ENCODE measurements at places on chromosomes 12 and 14.

DNA sequence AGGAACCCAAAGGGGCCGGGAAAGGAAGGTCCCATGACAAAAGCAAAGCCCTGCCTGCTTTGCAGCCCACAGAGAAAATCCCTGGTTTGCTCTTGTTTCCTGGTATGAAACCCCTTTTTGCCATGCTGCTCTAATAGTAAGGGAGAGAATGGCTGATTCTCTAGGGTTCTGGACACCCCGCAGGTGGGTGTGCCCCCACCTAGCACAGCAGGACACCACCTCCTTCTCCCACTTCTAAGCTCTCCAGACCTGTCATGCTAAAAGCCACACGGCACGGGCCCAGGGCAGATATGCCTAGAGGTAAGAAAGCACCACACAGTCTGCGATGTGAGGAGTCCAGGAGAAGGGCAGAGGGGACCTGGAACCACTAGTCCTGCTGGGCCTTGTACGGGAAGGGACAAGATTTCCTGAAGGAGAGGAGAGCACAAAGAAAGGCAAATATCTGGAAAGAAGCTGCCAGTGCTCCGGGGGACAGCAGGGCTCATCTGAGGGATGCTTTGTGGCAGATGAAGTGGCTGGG is 113.3 kb downstream of the BCL11B start:
- no peak overlapping the region for H3K4me3 ChIP-seq
- no peaks in the 10 kb centered on the region for H3K27me3 ChIP-seq
- no peak overlapping the region for H3K27ac ChIP-seq
- H3K36me3 ChIP-seq: no peaks in the 10 kb centered on the region
- no peaks in the 10 kb centered on the region for H3K4me1 ChIP-seq

- no peak for DNase-seq
- no peaks in the 10 kb centered on the region for H3K27me3 ChIP-seq
- no peak overlapping the region for H3K27ac ChIP-seq
- H3K36me3 ChIP-seq: peaks cover 4% of the 10 kb centered on the region
- H3K4me1 ChIP-seq: no peaks in the 10 kb centered on the region
- no peak overlapping the region for H3K4me3 ChIP-seq
These were observed 123.3 kb downstream of the SSPN start for GRCh38 chr12:26318661-26319068.

DNA sequence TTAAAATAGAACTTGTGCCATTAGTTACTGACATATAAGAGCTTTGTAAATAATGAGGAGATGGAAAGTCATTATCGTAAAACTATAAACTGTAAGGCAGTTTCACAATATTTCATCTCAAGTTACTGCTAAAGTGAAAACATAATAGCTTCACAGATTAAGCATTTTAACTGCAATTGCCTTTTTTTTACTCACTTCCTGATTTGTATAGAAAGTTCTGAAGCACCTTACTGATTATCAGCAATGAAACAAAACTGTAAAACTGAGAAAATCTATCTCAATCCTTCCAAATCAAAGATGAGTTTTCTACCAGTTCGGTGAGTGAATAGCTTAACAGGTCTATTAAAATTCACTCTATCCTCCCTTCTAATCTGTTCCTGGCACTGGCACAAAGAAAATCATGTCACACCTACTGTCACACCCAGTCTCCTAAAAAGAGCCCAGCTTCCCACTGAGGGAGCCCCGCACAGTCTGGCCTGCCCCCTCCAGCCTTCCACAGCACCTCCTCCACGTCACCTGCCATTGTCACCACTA is 161.4 kb upstream of the ABCD2 start:
- no peaks in the 10 kb centered on the region for H3K27me3 ChIP-seq
- no peak for DNase-seq
- H3K36me3 ChIP-seq: no peaks in the 10 kb centered on the region
- no peak overlapping the region for H3K27ac ChIP-seq
- no peak overlapping the region for H3K4me3 ChIP-seq

- no peak overlapping the region for H3K27ac ChIP-seq
- H3K4me1 ChIP-seq: no peaks in the 10 kb centered on the region
- DNase-seq: peak; percentile 77
These were observed 325.8 kb upstream of the DIO3 start for GRCh38 chr14:101235335-101236103.

DNA sequence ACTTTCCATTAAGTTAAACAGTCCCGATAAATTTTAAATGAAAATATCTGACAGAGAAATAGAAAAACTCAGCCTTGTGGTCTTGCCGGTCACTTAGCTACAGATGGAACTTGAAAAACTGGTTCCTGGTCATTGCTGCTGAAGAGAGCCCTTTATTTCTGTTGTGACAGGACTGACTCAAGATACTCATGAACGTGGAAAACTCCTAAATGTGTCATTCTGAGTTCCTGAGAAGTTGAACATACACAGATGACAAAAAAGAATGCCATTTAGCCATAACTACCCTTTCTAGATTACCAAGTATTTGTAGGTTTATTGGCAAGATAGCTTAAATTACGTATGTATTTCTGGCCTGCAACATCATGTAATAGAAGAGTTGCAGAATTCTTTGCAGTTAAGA is 134.2 kb downstream of the HMGA2 start:
- no peak for DNase-seq
- no peak overlapping the region for H3K27ac ChIP-seq
- no peaks in the 10 kb centered on the region for H3K27me3 ChIP-seq
- H3K4me3 ChIP-seq: no peak overlapping the region

DNA sequence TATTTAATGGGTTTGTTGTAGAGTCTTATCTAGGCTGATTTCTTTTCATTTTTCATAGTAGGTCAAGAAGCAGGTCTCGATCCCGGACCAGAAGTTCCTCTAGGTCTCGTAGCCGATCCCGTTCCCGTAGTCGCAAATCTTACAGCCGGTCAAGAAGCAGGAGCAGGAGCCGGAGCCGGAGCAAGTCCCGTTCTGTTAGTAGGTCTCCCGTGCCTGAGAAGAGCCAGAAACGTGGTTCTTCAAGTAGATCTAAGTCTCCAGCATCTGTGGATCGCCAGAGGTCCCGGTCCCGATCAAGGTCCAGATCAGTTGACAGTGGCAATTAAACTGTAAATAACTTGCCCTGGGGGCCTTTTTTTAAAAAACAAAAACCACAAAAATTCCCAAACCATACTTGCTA is 4.2 kb downstream of the SRSF5 start:
- no peaks in the 10 kb centered on the region for H3K4me1 ChIP-seq
- H3K27ac ChIP-seq: no peak overlapping the region
- no peak overlapping the region for H3K4me3 ChIP-seq

DNA sequence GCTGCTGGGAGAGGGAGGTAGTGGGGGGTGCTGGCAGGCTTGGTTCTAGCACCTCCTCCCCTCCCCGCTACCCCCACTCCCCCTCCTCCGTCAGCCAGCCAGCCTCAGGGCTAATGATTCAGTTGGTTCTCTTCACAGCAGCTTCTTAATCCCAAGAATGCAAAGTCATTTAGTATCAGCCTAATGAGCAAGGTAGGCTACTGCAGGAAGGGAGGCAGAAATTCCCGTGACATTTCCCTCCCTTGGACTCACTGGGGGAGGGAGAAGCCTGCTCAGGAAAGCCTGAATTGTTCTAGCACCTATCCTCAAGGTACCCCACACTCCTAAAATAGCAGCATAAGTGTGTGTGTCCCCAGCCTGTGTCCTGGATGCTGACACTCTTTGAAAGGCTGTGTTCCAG is 29.8 kb downstream of the ITPK1 start:
- no peaks in the 10 kb centered on the region for H3K27me3 ChIP-seq
- H3K4me1 ChIP-seq: peaks cover 5% of the 10 kb centered on the region
- peak; percentile 62 for DNase-seq
- H3K36me3 ChIP-seq: peaks cover 6% of the 10 kb centered on the region
